Mesendoderm (in vitro differentiated cells): ENCODE measurements at places on chromosomes 11 and 22.

GRCh38 chr22:46138058-46138797 lies 12.1 kb upstream of the PPARA start:
- no peak for DNase-seq

DNA sequence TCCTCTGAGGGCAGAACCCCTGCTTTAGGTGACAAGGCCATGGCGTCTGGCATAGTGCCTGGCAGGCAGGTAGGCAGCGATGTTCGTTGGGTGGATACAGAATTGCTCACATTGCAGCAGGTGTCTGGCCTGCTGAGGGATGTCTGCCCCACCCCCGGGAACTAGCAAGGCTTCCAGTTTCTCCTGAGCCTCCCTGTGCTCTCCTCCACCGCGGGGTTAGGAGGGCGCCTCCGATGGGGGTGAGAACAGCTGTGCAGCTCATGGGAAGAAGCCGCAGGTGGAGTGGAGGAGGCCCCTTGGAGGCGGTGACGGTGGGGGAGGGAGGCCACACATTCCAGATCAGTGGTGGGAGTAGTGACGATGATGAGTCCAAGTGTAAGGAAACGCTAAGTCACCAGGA lies 48.3 kb upstream of the JAM3 start:
- no peak for DNase-seq

- DNase-seq = no peak
Measured at GRCh38 chr11:9710852-9711251, 47.0 kb downstream of the SWAP70 start.

GRCh38 chr11:113664069-113664980 lies 41.8 kb downstream of the TMPRSS5 start:
- peak; percentile 57 for DNase-seq

GRCh38 chr11:2577991-2578928 lies 121.5 kb downstream of the KCNQ1OT1 start:
- no peak for DNase-seq

- DNase-seq = no peak
Measured at GRCh38 chr11:3177931-3178330, 12.8 kb upstream of the OSBPL5 start.

GRCh38 chr22:31561238-31561887 lies 65.0 kb downstream of the SFI1 start:
- DNase-seq = peak; percentile 92

GRCh38 chr11:2452321-2453012 lies 7.7 kb downstream of the KCNQ1 start:
- DNase-seq = no peak

DNA sequence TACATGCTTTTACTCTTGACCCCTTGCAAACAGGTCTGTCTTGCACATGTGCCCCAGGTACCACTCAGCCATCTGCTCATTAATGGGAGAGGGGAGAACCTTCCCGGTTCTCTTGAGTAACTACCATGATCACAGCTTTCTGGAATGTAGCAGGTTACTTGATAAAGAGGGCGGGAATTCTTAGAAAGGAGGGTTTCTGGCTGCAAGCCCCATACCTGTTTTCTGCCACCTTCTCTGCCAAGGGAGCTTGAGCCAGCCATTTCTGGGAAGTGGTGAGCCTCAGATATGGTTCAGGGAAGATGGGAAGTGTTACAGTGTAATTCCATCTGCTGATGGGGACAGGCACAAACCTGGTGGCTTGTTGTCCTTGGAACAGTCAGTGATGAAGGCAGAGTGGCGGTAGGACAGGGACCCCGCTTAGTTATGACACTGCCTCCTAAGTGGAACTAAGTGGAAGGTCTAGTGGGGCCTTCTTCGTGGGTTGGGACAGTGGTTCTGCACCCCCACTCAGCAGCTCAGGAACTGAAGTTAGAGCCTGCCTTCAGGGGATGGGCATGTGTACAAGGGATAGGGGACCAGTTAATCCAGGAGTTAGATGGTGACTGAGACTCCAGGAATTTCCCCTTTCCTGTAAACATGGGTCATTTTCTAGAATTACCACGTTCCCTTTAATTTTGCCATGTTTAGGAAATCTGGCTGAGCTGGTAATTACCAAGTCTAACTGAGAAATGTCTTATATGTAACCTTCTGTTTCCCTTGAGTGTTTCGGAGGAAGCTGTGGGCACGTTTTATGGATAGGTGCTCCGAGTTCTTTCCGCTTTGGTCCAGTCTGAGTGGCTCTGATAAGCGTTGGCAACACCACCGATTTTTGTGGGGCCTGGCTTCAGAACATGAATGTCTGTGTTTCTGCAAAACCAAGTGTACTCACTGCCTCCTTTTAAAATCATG lies 35.3 kb downstream of the BCR start:
- peak; percentile 80 for DNase-seq

GRCh38 chr11:95732930-95733602 lies 56.5 kb downstream of the FAM76B start:
- DNase-seq = no peak

GRCh38 chr11:98710986-98711385 lies 309.8 kb upstream of the CNTN5 start:
- no peak for DNase-seq

DNA sequence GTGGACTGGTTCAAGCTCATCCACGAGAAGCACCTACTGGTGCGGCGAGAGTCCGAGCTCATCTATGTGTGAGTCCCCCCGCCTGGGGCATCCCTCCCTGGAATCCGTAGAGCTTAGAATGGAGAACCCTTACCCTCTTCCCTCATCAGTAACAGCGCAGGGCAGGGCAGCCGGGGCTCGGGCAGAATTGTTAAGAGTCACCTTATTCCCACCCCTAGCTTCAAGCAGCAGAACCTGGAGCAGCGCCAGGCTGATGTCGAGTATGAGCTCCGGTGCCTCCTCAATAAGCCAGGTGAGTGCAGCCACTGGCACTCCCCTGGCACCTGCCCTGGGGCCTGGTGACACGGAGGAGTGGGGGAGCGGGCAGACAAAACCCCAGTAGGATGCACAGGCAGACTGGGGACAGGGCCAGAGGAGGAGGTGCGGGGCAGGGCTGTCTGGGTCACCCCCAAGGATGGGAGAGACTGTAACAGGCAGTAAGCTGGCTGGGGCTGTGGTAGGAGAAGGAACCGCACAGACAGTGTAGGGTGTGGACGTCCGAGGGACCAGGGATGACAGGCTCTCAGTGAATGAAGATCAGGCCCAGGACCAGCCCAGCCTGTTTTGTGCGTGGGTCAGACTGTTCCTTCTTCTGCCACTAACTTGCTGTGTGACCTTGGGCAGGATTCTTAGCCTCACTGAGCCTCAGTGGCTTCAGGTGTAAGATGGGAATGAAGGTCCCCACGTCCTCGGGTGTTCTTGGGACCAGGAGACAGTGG lies 20.4 kb downstream of the C22orf23 start:
- no peak for DNase-seq

DNA sequence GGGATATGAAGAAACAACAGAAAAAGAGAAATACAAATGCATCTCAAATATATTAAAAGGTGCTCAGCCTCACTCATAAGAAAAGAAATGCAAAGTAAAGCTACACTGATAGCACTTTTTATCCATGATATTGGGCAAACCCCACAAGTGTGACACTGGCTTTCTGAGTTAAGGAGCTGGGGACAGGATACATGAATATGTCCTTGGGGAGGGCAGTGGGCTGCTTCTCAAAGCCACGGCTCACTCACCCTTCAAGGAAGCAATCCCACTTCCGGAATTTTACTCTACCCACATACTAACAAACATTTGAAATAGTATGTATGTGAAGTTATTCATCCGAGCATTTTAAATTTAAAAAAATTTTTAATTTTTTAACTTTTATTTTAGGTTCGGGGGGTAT lies 41.1 kb upstream of the SLC22A12 start:
- no peak for DNase-seq

DNA sequence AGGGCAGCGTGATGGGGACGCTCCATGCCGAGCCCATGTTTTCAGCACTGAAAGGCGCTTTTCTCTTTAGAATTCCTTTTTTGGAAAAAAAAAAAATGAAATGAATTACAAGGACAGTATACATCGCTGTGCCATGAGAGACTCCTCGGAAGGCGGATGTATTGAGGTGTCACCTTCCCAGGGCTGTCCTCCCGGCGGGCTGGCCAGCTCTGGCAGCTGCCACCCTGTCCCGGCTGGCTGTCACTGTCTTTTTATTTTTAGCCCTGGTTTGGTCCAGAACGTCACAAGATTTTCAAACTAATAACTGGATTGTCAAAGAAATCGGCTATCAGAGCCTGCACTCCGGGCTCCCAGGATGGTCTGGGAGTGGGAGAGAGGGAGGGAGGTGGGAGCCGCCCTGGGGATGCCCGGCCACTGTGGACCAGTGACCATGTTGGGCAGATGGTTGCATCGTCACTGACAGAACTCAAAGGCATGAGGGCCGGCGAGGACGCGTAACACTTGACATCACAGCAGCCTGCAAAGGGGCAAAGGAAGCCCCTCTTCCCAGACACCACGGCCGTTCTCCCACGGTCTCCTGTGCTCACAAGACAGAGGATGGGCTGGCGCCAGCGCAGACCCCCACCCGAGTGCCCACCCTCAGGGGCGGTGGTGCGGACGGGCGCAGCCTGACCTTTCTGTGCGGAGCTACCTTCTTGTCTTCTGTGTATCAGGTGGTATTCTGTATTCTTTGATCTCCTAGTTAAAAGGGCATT lies 392.9 kb downstream of the TBC1D22A start:
- no peak for DNase-seq

GRCh38 chr11:13238879-13239514 lies 38.6 kb upstream of the BMAL1 start:
- peak; percentile 67 for DNase-seq

DNA sequence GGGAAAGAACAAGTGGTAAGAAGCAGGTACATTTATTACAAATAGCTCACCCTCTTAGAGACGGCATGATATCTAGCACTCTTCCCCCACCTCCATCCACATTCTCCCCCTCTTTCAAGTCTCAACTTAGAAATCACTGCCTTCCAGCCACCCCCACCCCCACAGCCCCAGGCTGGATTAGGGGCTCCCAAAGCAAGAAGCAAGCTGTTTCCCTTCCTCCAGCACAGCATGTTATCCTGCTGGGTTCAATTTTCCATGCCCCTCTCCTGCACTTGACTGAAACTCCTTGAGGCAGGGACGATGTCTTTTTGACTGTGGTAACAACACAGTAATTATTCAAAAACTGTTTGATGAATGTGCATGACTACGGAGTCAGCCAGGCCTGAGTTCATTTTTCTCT lies 350.7 kb downstream of the LARGE1 start:
- DNase-seq = peak; percentile 45

DNA sequence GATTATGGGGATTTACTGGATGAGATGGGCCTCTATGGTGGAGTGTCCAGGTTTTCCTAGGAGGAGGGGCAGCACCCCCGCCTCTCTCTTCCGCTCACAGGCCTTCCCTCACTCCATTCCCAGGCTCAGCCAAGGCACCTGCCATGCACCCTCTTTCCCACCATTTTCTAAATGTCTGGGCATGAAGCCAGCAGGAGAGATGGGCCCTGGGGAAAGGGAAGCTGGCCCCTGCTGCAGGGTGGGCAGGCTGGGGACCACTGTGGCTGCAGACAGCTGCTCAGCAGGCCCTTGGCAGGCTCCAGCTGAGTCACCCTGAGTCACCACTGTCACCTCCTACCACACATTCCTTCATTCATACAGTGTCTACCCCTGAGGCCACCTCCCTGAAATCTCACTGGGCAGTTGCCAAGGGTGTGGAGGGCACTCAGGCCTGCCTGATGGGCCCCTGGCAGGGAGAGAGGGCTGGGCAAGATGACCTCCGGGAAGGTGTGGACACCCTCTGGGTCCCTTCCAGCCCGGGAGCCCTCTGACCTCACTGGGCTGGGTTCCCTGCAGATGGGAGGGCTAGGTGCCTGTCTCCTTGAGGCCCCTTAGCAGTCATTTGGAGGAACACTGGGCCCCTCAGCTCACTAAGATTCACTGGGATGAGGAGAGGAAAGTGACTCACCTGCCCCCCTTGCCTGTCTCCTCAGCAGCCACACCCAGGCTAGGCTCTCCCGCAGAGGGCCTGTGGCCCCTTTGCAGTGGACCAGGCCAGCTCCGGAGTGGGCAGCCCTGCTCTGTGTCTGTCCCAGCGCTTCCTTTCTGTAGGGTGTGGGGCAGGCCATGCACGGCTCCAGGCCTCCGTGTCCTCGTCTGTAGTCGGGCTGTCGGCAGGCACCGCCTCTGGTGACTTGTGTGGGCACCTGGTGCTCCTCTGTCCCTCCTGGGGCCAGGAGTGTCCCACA lies 7.8 kb downstream of the MYEOV start:
- DNase-seq = peak; percentile 51

DNA sequence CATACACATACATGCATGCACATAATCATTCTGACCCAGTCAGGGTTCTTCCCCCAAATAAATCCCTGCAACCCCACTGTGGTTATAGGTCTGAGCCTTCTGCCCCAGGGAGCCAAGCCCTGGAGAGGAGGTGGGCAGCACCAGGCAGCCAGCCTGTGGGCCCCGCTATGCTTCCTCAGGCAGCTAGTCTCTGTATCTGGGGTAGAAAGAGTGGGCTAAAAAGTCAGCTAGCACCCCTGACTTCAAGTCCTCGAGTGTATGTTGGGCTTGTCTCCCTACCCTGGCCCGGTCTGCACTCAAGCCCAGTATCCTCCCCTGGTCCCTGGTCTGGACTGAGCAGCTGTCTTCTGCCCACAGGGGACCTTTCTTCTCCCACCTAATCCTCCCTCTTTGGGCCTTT lies 28.0 kb downstream of the KCNQ1OT1 start:
- DNase-seq = no peak

- no peak for DNase-seq
Measured at GRCh38 chr11:109680127-109680526, 258.1 kb downstream of the C11orf87 start.

GRCh38 chr11:93444617-93445073 lies 98.5 kb downstream of the SMCO4 start:
- peak; percentile 94 for DNase-seq

DNA sequence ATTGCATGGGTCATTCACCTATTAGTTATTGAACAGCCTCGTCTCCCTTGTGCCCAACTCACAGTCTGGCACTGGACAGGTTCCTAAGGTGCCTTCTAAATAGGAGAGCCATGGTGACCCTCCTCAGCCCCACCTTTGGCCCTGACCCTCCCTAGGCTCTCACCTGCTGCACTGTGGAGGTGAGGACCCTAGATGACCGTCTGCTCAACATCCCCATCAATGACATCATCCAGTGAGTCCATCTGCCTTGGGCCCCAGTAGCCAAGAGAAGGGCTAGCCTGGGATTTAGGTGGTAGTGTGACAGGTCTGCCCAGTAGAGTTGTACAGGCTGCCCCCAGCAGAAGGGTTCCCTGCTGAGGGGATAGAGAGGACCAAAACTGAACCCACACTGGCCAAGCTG lies 13.6 kb downstream of the UCP2 start:
- no peak for DNase-seq

DNA sequence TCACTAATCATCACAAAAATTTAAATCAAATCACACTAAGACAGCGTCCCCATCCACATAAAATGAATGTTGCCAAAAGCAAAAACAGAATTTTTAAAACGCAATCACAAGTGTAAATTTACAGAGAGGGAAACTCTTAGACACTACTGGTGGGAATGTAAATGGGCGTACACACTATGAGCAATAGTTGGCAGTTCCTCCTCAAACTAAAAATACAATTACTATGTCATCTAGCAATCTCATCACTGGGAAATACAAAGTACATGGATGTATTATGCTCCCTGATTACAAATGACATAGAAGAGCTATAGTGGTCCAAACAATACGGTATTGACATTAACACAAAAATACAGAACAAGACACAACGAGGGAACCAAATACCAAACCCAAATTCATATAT lies 8.7 kb upstream of the RGL4 start:
- DNase-seq = no peak

- peak; percentile 25 for DNase-seq
Measured at GRCh38 chr22:22164541-22165272, 79.9 kb upstream of the VPREB1 start.

GRCh38 chr11:75523811-75524664 lies 1.7 kb downstream of the GDPD5 start:
- DNase-seq = no peak

GRCh38 chr11:110090466-110091026 lies 2.6 kb upstream of the ZC3H12C start:
- DNase-seq = no peak
